Activated CD4-positive, alpha-beta memory T cell treated with anti-CD3 and anti-CD28 coated beads for 36 hours (primary cell): ENCODE measurements at places on chromosomes 3 and 15.
A peak's percentile ranks its signal among the peaks of the same experiment; 100 is the strongest.

DNA sequence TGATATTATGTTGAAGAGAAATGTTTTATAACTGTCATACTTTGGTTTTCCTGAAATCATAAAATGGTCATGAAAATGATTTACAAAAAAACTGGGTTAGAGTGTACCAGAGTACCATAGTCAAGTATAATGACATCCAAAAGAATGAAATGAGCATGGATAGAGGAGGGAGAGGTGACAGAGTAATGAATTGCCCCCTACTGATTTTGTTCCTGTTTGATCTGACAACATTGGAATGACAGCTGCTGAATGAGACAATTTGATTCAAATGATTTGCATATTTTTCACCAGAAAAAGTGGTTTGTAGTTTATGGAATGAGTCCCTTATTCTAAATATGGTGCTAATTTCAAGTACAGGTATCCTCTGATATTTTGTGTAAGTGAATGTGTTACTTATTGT is 271.7 kb downstream of the CNTN4 start:
- no peak for DNase-seq

DNA sequence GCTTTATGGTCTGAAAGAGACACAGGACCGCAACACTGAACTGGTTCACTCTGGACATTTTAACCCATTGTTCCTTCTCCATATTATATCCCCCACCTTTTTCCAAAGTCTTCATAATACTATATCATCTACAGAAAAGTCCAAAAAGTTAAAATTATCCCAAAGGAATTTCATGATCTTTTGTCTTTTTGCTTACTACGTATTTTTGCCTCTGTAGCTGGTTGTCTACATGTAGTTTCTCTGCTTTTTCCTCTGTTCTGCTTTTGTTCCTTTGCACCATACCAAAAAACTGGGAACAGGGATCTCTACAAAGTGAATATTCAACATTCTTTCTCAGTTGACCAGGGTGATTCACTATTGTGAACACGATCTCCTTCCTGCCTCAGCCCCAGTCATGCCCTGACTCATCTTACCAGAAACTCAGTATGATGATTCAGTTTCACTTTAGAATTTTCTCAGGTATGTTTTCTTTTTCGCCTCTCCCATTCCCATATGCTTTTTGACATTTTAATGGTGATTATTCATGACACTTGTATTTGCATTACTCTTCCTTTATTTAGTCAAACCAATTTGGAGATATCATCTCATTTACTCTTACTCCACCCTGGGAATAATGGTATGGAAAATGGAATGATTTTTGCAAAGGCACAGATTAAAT is 14.5 kb downstream of the EMC4 start:
- DNase-seq: peak; percentile 68

DNA sequence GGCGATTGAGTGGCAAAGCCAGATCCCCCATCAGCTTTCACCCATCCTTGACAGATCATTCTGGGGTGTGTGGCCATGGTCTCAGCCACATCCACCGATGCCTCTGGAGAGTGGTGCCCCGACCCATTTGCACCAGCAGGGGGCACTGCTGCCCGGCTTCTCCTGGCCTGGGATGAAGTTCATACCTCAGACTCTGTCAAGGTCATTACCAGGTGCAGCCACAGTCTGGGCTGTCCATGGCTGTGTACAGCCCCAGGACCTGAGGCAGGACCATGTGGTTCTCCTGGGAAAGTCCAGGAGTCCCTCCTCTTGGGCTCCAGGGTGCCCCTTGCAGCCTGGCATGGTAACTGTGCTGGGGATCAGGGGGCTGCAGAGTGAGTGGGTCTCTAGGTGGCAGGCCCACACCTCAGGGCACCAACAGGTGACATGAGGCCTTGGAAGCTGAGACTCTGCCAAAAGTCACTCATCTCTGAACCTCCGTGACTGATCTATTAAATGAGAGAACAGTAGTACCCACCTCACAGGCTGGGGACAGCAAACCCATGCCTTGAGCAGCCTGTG is 67.2 kb downstream of the CACNA2D2 start:
- DNase-seq: peak; percentile 85

DNA sequence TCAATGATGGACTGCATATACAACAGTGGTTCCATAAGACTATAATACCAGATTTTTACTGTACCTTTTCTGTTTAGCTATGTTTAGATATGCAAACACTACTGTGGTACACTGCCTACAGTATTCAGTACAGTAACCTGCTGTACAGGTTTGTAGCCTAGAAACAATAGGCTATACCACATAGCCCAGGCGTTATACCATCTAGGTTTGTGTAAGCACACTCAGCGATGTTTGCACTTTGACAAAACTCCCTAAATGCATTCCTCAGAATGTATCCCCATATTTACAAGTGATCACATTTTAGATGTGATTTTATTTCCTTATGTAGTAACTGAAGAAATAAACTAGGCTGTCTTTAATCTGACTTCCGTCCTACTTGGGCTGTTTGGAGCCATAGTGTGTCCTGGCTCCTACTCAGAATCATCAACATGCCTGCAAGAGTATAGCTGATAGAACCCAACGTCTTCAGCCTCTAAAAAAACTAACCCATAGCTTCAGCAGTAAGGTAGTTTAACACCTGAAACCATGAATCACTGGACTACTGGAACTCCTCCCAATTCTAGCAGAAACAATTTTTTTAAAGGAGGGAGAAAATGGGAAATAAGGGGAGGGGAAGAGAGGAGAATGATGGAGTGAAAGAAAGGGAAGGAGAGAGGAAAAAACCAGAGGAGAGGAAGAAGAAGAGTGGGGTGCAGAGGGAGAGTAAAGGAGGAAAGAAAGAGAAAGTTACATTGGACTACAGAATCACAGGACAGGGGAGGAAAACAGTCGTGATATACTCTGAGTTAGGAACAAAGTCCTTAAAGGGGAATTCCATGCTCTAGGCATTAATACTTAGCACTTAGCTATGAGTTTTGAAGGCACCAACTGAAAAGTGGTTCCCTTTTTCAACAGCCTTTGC is 67.7 kb upstream of the PLXND1 start:
- DNase-seq: no peak

DNA sequence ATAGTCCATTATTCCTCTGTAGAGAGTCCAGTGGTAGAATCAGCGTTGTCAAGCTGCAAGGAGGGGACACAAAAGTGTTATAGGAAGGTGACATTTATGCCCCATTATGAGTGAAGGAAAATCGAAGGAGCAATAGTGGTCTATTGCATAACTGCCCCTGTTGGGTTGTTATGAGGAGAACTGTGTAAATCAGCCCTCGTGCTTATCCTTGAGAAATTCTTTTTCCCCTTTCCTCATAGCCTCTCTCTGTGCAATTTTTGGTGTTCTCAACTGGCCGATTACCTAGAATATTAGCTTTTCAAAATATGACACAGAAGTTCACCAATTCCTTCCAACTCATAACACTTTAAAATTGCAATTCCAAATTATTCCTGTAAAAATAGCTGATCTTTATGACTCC is 286.6 kb downstream of the RBMS3 start:
- DNase-seq: no peak

DNA sequence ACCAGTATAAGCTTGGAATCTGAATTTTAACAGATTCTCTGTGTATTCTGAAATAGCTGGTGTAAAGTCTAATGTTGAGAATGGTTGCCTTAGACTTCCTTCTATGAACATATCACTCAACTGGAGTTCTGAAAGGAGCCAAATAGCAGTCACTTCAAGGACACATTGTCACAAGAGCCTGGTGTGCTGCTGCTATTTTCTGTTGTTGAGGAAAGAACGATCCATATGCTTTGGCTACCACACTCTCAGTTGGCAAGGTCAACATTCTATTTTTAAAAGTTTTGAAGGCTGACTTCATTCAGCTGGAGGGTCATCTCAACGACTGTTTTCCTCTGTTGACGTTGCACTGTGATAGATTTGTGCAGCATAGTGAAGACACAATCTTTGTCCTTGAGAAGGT is 248.7 kb downstream of the TUSC7 start:
- DNase-seq: no peak

DNA sequence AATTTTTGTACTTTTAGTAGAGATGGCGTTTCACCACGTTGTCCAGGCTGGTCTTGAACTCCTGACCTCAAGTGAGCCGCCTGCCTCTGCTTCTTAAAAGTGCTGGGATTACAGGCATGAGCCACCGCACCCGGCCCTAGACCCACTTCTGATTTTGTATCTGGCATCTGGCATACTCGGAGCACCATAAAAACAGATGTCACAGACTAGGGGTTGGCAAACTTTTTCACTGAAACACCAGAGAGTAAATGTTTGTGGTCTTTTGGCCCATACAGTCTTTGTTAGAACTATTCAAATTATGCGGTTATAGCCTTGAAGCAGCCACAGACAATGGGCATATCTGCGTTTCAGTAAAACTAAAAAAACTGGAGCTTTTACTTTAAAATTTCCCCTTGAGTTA is 110.7 kb downstream of the TJP1 start:
- no peak for DNase-seq

DNA sequence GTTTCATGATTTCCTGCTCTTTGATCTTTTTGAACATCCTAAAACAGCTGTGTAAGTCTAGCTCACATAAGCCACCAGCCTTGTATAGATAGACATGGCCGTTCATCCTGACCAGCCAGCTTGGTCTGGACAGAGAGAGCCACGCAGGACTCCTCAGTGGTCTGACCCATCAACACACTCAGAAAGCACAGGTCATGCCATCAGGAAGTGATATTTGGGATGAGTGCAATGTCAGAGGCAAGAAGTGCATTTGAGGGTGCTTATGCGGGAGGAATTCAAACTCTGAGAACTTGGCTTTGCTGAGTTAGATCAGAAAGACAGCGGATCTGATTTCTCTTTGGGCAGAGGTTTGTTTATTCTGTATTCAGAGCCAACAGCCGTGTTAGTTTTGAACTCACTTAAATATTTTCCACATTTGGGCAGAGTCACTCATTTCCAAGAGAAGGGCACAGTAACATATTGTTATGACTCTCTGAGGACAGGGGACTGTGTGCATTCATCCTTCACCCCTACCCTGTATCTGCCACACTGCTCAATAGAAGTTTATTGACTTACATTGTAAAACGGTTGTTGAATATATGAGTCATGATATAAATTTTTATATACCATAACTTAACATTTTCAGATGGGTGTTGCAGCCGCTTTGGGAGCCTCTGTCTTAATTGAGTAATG is 225.3 kb upstream of the LYSMD4 start:
- no peak for DNase-seq

DNA sequence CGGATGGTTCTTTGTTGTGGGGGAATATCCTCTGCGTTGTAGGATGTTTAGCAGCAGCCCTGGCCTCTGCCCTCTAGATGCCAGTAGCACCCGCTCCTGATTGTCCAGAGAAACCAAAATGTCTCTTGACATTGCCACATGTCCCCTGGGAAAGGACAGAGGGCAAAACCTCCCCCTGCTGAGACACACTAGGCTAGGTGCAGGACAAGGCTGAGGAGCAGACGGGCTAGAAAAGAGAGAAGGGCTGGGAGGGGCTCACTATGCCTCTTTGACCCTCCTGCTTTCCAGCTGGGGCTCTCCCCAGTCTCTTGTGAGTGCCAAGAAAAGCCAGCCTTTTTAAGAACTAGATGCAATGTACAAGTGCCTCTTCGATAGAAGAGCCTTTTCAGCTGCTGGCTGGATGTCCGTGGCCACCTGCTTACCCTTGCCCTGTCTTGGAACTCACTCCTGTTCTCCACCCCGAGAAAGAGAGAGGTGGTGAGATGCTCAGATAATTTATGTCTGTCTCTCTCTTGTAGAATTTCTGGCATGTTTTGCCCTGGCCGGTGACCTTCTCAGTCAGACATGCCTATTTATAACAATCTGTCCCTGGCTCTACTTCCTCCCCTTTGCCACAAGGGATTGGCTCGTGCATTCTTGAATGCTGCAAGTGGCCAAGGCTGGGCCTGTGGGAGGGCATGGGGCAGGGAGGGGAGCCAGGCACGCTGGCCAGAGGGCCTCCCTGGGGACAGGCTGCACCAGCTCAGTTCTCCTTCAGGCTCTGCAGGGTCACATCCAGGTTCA is 142.6 kb downstream of the RPLP1 start:
- no peak for DNase-seq

- peak; percentile 31 for DNase-seq
These were observed 725 bp downstream of the SRP14 start for GRCh38 chr15:40038275-40038637.

DNA sequence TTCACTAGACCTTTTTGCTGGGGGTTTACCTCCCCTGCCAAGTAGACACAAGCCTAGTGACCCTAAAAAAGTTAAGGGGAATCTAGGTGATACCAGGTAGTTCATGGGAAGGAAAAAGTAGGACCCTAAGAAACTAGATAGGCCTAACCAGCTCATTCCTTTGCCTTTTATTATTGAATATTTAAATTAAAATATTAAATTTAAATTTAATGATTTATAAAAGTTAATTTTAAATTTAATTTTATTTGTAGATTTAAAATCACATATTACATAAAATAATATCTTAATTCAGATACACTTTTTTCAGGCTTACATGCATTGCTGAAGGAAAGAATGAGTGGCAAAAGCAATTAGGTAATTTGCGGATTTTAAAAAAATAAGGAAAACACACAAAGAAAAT is 584.9 kb downstream of the AGBL1 start:
- DNase-seq: no peak

GRCh38 chr3:13750731-13751130 is 129.1 kb downstream of the WNT7A start:
- no peak for DNase-seq
